ENCODE measurements at places on chromosomes 6 and 20. TPM values are rescaled to one million over a fixed set of nuclear protein-coding genes. Genes with fewer than 3 reads are reported as not detected.

DNA sequence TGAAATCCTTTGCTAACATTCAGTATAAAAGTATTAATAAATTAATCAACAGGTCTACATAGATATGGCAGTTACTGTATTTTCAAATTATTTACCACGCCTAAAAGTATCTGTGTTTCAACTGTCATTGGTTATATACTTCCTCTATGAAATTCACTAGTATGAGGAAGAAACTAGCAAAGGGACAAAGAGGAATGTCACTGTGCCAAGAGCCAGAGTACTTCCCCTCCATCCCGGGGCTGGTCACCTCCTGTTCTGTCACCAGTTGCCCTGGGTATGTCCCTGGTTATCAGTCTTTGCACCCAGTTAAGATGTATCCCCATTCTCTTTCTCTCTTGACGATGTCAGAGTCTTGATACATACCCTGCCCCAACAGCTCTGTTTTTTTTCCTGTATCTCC, 476.8 kb upstream of the SOX4 start:
- DNase-seq, result no peak

DNA sequence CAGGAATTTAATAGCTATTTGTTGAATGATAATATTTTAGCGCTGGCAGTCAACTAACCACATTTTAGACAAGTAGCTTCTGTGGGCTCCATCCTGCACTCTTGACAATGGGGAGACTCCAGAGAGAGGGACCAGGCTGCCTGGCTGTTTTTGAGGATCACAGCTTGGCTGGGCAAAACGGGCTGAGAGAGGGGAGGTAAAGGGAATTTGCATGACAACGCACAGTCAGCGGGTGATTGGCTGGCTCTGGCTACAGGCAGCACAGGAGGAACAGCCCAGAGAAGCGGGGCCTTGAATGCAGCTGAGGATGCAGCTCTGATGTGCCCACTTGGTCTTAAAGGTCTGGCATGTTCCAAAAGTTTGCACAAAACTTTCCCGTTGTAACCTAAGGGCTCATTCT, 41.2 kb downstream of the LRFN2 start:
- DNase-seq, result no peak

DNA sequence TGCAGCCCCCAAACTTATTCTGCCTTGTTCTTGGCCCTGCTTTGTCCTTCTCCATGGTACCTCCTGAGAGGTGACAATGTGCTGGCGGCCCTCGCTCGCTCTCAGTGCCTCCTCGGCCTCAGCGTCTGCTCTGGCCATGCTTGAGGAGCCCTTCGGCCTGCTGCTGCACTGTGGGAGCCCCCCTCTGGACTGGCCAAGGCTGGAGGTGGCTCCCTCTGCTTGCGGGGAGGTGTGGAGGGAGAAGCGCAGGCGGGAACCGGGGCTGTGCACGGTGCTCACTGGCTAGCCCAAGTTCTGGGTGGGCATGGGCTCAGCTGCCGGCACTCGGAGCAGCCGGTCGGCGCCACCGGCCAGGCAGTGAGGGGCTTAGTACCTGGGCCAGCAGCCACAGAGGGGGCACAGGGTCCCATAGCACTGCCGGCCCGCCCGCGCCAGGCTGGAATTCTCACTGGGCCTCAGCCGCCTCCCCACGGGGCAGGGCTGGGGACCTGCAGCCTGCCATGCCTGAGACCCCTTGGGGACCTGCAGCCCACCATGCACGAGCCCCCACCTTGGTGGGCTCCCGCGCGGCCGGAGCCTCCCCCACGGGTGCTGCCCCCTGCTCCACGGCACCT, 55.9 kb upstream of the RALGAPA2 start:
- no peak for DNase-seq

DNA sequence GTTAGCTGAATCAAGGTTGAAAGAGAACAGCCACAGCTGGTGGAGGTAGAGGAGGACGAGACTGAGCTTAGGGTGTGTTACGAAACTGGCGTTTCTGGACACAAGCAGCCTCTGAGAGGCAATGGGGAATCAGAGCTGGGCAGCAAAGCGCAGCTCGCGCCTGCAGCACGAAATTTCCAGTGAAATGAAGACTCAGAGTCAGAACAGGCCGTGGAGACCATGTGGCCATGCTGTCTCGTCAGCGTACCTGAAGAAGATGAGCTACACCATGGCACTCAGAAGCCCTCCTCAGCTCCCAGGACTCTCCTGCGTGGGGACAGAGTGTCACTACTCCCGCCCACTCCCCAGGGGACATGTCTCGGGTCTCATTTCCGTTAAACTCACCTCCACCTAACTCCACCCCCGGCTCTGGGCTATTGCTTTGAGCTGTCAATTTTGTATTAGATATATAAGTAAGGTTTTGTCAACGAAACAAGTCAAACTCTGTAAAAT, 256.9 kb downstream of the ERMARD start:
- DNase-seq, result no peak

DNA sequence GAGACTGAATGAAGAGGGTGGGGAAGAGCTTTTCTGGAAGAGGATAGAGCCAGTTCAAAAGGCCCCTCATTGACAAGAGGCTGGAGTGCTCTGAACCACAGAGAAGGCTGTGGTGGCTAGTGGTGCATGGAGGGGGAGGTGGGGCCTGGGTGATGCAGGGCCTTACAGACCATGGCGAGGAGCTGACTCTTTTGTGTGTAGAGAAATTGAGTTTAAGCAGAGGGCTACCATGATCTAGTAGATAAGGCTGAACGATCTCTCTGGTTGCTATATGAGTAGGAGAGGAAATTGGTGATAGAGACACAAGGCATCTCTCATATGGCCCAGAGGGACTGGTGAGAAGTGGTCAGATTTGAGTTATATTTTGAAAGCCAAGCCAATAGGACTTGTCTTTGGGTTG, 137.6 kb downstream of the UST start:
- DNase-seq, result no peak

Gene GABRR2
- 0.35 TPM for total RNA-seq

Measured in right atrium auricular region (tissue), 2 donors.